Activated T-helper 1 cell treated with anti-CD3 and anti-CD28 coated beads, Interleukin-12 subunit alpha, Interleukin-12 subunit beta, Interleukin-2, Interleukin-4 antibody, amounts not matched to agents 30 ng/mL and 10 ng/mL and 1 ng/mL, durations not matched to agents 14 hours and 24 hours and 36 hours (primary cell): ENCODE measurements at places on chromosomes 11 and 22. TPM values are rescaled to one million over a fixed set of nuclear protein-coding genes. Genes with fewer than 3 reads are reported as not detected.

GRCh38 chr11:64569300-64569970, 21.6 kb upstream of the SLC22A12 start:
- H3K4me3 ChIP-seq = no peak overlapping the region
- H3K27ac ChIP-seq = no peak overlapping the region
- no peaks in the 10 kb centered on the region for H3K36me3 ChIP-seq
- H3K4me1 ChIP-seq = peaks cover 5% of the 10 kb centered on the region
- no peak for DNase-seq
- peaks cover 7% of the 10 kb centered on the region for H3K27me3 ChIP-seq

DNA sequence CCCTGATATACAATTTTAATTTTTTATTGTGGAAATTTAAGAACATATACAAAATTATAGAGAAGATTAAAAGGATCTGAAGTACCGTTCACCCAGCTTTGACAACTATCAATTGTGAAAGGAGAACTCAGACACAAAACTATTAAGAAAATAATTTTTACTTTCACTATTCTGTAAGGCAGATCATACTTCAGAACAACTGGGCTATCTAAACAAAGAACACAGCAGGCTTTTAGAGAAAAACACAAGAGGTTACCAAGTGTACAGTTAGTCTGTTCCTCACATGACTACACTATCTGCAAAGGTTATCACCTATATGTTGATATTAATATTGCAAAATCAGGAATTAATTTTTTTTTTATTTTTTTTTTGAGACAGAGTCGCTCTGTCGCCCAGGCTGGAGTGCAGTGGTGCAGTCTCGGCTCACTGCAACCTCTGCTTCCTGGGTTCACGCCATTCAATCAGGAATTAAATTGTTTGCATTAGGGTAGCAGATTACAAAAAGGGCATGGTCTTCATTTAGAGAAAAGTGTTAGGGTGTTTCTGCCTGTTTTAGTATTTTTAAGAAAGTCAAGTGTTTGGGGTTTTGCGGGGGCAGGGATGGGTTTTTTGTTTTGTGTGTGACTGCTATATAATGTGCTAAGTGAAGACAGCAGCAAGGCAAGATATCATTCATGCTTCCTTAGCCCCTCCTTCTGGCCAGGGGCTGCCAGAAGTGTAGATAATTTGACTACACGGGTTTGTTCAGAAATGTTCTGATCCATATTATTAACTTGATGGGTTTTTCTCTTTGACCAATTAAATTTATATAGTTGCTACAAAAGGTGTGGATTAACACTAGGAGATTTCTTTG, 27.6 kb upstream of the SIK2 start:
- DNase-seq = no peak
- H3K4me1 ChIP-seq = no peaks in the 10 kb centered on the region
- no peak overlapping the region for H3K4me3 ChIP-seq
- H3K36me3 ChIP-seq = no peaks in the 10 kb centered on the region

GRCh38 chr11:15941206-15941770, 415.1 kb downstream of the SOX6 start:
- H3K27ac ChIP-seq = no peak overlapping the region
- no peak overlapping the region for H3K4me3 ChIP-seq
- H3K27me3 ChIP-seq = no peaks in the 10 kb centered on the region
- no peaks in the 10 kb centered on the region for H3K36me3 ChIP-seq
- no peaks in the 10 kb centered on the region for H3K4me1 ChIP-seq

DNA sequence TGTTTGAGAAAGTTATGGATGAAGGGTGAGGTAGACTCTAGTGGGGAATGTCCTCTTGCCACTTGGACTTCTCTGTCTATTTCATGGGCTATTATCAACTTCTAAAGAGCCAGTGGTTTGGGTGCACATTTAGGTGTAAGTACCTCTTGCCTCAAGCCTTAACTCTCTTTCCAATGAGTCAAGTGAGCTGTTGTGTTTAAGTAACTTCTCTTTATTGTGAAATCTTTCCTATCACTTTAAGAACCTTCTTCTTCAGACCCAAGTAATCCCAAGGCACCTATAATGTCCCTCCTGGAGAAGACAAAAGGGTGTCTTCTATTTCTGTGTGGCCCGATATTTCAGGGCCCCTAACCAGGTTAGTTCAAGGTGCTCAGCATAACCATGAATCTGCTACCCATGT, 90.5 kb upstream of the VPREB1 start:
- DNase-seq = no peak
- no peaks in the 10 kb centered on the region for H3K36me3 ChIP-seq
- peaks cover 30% of the 10 kb centered on the region for H3K27me3 ChIP-seq
- peaks cover 4% of the 10 kb centered on the region for H3K4me1 ChIP-seq
- no peak overlapping the region for H3K4me3 ChIP-seq

DNA sequence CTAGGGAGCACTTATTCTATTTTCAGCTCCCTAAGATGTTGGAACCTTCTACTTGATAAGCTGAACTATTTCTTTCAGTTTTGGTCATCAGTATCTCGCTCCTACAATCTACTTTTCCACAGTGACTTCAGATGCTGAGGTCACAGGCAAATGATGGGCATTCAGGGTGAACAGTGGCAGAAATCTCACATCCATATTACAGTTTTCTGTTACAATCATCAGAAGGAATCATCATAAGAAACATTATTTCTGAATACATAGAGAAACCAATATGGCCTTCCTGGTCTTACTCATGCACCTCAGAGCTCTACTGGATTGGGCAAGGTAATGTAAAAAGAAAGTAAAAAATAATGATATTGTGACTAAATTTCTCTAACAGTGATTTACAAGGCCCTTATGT, 39.4 kb upstream of the DDI1 start:
- no peaks in the 10 kb centered on the region for H3K4me1 ChIP-seq
- DNase-seq = no peak
- no peaks in the 10 kb centered on the region for H3K36me3 ChIP-seq
- peaks cover 2% of the 10 kb centered on the region for H3K27me3 ChIP-seq

DNA sequence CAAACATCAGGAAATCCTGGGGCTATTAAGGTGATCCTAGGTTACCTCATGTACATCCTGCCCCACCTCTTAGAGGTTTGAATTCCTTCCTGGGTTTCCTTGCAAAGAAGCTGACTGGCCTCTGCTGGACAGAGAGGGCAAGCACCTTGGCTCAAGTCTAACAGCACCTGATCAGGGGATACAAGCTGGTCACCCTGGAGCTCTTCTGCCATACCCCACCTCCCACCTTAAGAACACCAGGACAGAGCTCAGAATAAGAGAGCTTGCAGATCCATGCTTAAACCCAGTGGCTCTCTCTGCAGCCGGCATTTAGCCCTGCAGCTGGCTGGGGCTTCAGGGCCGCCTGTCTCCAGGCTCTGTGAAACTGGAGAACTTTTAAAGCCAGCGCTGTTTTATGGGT, 386.6 kb upstream of the NARS2 start:
- peaks cover 24% of the 10 kb centered on the region for H3K27me3 ChIP-seq
- DNase-seq = no peak
- no peak overlapping the region for H3K4me3 ChIP-seq
- no peaks in the 10 kb centered on the region for H3K36me3 ChIP-seq
- H3K27ac ChIP-seq = no peak overlapping the region

GRCh38 chr11:123630126-123630608, 24.3 kb downstream of the SCN3B start:
- H3K4me1 ChIP-seq = no peaks in the 10 kb centered on the region
- H3K36me3 ChIP-seq = peaks cover 23% of the 10 kb centered on the region
- DNase-seq = no peak
- H3K4me3 ChIP-seq = no peak overlapping the region
- no peak overlapping the region for H3K27ac ChIP-seq

DNA sequence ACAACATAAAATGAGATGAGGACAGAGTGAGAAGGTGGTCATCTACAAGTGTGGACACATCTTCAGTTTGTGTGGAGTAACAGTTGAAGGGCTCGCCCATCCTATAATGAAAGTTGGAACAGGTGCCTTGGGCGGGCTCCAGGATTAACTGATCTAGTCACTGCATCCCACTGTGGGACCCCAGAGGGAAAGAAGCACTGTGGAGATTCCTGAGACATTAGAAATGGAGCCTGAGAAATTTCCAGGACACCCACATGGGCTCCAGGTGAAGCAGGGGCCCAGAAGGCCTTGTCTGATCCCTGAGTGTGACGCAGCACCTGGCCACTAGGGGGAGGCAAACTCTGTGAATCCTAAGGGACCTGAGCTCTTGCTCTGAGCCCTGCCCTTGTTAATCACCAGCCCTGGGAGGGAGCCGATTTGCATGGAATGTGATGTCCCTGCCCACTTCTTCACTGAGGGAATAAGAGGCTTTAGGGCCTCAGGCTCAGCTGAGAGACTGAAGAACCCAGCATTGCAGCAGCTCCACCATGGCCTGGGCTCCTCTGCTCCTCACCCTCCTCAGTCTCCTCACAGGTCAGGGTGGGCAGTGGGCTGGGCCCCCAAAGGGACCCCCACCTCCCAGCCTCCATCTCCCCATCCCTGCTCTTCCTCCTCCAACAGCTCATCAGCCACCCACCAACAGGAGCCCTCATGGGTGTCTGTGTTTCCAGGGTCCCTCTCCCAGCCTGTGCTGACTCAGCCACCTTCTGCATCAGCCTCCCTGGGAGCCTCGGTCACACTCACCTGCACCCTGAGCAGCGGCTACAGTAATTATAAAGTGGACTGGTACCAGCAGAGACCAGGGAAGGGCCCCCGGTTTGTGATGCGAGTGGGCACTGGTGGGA, 98.4 kb downstream of the VPREB1 start:
- no peaks in the 10 kb centered on the region for H3K36me3 ChIP-seq
- no peak overlapping the region for H3K4me3 ChIP-seq
- peaks cover 9% of the 10 kb centered on the region for H3K27me3 ChIP-seq

GRCh38 chr22:19890502-19891316, 36.0 kb upstream of the GNB1L start:
- no peak for DNase-seq
- H3K4me3 ChIP-seq = peak overlapping the region; percentile 77
- H3K36me3 ChIP-seq = peaks cover 2% of the 10 kb centered on the region
- H3K4me1 ChIP-seq = peaks cover 45% of the 10 kb centered on the region
- H3K27me3 ChIP-seq = peaks cover 2% of the 10 kb centered on the region
- peak overlapping the region; percentile 95 for H3K27ac ChIP-seq

GRCh38 chr11:12198251-12199222, 88.1 kb downstream of the MICAL2 start:
- H3K27me3 ChIP-seq = no peaks in the 10 kb centered on the region
- H3K4me1 ChIP-seq = peaks cover 77% of the 10 kb centered on the region
- DNase-seq = no peak
- peak overlapping the region; percentile 97 for H3K4me3 ChIP-seq

DNA sequence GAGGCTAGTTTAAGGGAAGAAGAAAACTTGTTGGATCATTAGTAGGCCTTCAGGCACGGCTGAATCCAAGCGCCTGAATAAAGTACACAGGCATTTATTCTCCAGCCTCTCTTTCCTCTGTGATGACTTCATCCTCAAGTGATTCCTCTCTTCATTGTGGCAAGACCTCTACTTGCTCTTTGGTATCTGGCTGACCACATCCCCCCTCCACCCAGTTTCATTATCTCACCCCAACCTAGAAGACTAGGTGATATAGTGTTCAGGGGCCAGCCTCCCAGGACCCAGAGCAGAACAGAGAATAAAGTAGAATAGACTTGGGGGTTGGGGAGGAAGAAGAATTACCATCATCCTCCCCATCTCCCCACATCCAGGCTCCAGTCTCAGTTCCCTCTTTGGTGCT, 189.3 kb downstream of the MIAT start:
- no peak overlapping the region for H3K4me3 ChIP-seq
- no peak overlapping the region for H3K27ac ChIP-seq
- H3K4me1 ChIP-seq = peaks cover 7% of the 10 kb centered on the region
- no peaks in the 10 kb centered on the region for H3K36me3 ChIP-seq
- no peaks in the 10 kb centered on the region for H3K27me3 ChIP-seq

- H3K27me3 ChIP-seq = no peaks in the 10 kb centered on the region
- peaks cover 43% of the 10 kb centered on the region for H3K36me3 ChIP-seq
- DNase-seq = no peak
- H3K27ac ChIP-seq = no peak overlapping the region
- H3K4me1 ChIP-seq = peaks cover 55% of the 10 kb centered on the region
Observed at GRCh38 chr11:74957937-74958629, 9.0 kb downstream of the SPCS2 start.

- no peak for DNase-seq
- H3K27me3 ChIP-seq = no peaks in the 10 kb centered on the region
- peak overlapping the region; percentile 10 for H3K27ac ChIP-seq
- H3K36me3 ChIP-seq = peaks cover 26% of the 10 kb centered on the region
Observed at GRCh38 chr22:40250608-40251007, 72.9 kb downstream of the TNRC6B start.

DNA sequence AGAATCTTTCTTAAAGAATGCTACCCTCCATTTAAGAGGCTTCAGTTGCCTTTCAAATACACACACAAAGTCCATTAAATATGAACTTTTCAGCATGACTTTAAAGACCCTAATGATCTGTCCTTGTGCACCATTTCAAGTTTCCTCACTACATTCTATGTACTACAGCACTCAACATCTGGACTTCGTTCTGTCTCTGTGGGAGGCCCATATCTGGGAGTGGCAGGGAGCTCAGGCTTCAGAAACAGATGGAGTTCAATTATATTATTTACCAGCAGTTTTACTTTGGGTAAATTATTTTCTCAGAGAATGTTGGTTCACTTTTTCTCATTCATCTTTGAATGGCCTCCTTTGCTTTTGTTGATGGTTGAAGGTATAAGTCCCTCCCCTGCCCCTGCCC, 67.4 kb downstream of the ANO3 start:
- no peaks in the 10 kb centered on the region for H3K36me3 ChIP-seq
- H3K4me3 ChIP-seq = no peak overlapping the region
- H3K27ac ChIP-seq = no peak overlapping the region
- no peaks in the 10 kb centered on the region for H3K27me3 ChIP-seq

GRCh38 chr11:47964546-47964945, 15.8 kb upstream of the PTPRJ start:
- H3K4me1 ChIP-seq = no peaks in the 10 kb centered on the region
- no peaks in the 10 kb centered on the region for H3K36me3 ChIP-seq
- peaks cover under 1% of the 10 kb centered on the region for H3K27me3 ChIP-seq
- no peak overlapping the region for H3K27ac ChIP-seq

PRODH gene
- 1.0 and 1.2 TPM in 2 replicates for total RNA-seq

SLC22A9 gene
- total RNA-seq = not detected in 2 replicates

MAJIN gene
- not detected in 2 replicates for total RNA-seq

OR6A2 gene
- 0.31 and 0.47 TPM in 2 replicates for total RNA-seq

POGLUT3 gene
- 8.5 TPM in 2 replicates for total RNA-seq

PIH1D2 gene
- 0.24 and 0.49 TPM in 2 replicates for total RNA-seq

FREY1 gene
- total RNA-seq = 0.59 and 1.9 TPM in 2 replicates

RASL10A gene
- 0.15 and 0.65 TPM in 2 replicates for total RNA-seq

CCDC116 gene
- 0.54 and 0.73 TPM in 2 replicates for total RNA-seq
